ENCODE measurements at places on chromosomes 1 and 21.

DNA sequence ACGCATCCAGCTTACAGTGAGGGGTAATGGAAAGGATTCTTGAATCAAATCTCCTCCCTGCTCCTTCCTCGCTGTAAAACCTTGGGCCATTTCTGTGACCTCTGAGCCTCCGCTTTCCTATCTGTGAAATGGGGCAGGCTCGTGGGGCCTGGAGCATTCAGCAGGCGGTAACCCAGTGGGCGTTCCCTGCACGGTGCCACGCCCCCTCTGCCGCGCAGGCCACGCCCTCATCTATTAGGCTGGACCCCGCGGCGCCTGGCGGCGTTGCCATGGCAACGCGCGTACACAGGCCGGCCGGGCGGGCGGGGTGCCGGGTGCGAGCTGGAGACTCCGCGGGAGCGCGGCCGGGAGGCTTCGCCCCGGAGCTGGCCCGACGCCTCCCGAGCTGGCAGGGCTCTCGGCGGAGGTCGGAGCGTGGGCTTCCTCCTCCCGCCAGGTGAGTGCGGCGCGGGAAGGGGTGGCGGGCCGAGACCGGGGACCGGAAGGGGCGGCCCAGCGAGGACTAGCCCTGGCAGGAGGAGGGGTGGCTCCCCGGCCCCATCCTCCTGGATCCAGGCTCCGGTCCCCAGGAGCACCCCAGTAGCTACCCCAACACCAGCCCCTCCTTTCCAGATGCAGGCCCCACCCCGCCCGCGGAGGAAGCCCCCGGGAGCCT, at the start of gene FHAD1:
FHAD1 (plus strand) TSS at position 264 of the 655 bp plus-strand sequence. CDS start 4,562 bp downstream, outside the sequence.
- peak within 1 kb of the TSS; percentile 57 for H3K27ac ChIP-seq
- no peaks in the 10 kb centered on the region for H3K36me3 ChIP-seq
- peaks cover 22% of the 10 kb centered on the region for H3K4me1 ChIP-seq
- H3K4me3 ChIP-seq = peak within 1 kb of the TSS; percentile 72
- peaks cover 26% of the 10 kb centered on the region for H3K27me3 ChIP-seq

DNA sequence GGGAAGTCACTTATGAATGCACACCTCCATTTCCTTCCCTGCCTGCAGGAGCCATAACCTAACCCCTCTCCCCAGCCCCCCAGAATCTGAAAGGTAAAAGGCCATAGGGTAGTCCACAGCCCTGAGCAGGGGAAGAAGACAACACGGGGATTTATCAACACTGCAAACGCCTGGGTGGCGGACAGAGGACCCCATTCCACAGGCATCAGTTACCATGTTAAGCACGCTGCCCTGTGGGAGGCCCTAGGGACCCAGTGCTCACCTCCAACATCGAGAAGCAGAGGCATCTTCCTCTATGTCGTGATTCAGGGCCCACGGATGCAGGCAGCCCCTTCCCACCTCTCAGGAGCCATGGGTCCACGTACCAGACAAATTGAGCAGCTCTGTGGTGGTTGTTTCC, 523.8 kb downstream of the MATN1 start:
- H3K4me1 ChIP-seq = no peaks in the 10 kb centered on the region
- H3K27me3 ChIP-seq = peaks cover 38% of the 10 kb centered on the region

DNA sequence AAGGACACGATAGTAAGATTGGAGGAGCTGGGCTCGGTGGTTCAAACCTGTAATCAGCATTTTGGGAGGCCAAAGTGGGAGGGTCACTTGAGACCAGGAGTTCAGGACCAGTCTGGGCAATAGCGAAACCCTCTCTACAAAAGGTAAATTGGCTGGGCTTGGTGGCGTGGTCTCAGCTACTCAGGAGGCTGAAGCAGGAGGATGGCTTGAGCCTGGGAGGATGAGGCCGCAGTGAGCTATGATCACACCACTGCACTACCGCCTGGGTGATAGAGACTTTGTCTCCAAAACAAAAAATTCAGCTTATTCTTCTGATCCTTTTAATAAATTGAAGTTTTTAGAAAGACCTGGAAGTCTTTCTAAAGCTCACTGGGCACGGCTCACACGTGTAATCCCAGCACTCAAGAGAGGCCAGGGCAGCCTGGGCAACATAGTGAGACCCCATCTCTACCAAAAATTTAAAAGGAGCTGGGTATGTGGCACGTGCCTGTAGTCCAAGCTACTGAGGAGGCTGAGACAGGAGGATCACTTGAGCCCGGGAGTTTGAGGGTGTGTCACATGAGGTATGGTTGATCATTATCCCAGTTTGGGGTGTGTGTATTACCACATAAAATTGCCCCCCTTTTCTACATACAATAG, 15.3 kb downstream of the MASP2 start:
- no peaks in the 10 kb centered on the region for H3K4me1 ChIP-seq
- peaks cover 2% of the 10 kb centered on the region for H3K27me3 ChIP-seq
- DNase-seq = no peak
- H3K36me3 ChIP-seq = peaks cover 14% of the 10 kb centered on the region
- H3K4me3 ChIP-seq = no peak overlapping the region
- H3K27ac ChIP-seq = no peak overlapping the region

DNA sequence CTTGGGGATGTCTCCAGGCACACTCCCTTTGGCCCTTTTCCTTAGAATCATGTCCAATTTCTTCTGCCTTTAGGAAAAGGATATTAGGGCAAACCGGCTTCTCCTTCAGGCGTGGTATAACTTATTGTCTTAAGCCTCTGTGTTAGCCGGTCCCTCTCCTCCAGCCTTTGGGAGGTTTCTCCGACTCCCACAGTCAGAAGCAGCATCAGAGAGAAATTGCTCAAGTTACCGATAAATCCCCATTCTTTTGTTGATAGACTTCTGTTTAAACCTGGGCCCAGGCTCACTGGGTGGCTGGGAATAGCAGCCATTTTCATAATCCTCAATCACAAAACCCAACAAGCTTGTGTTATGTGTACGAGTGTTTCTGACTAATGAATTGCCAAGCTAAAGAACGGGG, 85.4 kb upstream of the KAZN start:
- no peaks in the 10 kb centered on the region for H3K4me1 ChIP-seq
- no peak overlapping the region for H3K4me3 ChIP-seq
- H3K27ac ChIP-seq = no peak overlapping the region
- H3K27me3 ChIP-seq = peaks cover 31% of the 10 kb centered on the region
- DNase-seq = no peak
- H3K36me3 ChIP-seq = no peaks in the 10 kb centered on the region

DNA sequence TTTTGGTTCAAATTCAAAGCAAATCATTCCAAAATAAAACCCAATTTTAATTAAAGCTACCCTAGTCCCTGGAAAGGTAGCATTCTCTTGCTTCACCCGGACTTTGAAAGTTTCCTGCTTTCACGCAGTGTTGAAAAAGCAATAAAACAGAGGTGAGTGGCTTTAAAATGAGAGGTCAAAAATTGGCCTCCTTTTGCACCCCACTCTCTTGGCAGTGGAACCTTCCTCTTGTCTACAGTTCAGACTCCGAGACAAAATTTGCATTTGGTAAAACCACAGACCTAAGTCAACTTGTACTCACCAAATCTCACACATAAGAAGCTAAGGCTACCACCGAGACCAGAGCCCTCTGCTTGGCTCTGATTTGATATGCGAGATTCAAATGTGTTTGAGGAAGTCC, 252.7 kb downstream of the TTLL7 start:
- DNase-seq = no peak
- peaks cover 19% of the 10 kb centered on the region for H3K4me1 ChIP-seq
- H3K36me3 ChIP-seq = no peaks in the 10 kb centered on the region
- H3K4me3 ChIP-seq = no peak overlapping the region

DNA sequence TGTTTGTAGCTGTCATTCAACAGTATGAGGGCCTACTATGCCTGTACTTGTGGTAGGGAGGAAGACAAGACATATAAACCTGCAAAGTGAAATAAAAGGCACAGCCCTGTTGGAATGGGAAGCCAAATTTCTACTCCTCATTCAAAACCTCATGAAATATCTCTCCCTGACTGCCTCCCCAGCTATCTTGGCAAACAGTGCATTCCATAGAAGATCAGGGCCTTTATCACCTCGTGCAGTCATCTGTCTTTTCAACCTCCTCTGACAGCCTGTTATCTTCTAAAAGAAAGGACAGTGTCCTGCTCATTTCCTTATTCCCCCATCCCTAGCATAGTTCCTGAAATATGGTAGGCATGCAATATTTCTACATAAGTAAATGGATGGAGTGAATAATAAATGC, 71.0 kb downstream of the SH3GLB1 start:
- H3K4me3 ChIP-seq = no peak overlapping the region
- H3K27ac ChIP-seq = no peak overlapping the region
- DNase-seq = no peak
- H3K27me3 ChIP-seq = peaks cover 33% of the 10 kb centered on the region
- H3K4me1 ChIP-seq = peaks cover 37% of the 10 kb centered on the region

DNA sequence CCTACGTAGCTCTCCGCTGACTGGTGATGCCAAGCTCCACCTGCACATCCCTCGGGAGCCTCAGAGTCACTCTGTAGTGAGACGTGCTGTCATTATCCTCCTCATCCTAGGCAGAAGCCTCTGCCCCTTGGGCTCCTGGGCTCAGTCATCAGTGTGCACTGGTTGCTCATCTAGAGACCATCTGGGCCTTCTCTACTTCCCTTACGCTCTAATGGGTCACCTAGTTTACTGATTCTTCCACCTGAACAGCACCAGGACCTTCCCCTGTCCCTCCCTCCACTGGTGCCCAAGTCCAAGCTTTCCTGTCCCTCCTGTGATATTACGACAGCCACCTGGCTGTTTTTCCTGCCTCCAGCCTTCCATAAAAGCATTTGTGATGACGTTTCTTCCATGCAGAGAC, 136.1 kb upstream of the ERRFI1 start:
- peaks cover 1% of the 10 kb centered on the region for H3K36me3 ChIP-seq
- no peaks in the 10 kb centered on the region for H3K27me3 ChIP-seq
- peaks cover 18% of the 10 kb centered on the region for H3K4me1 ChIP-seq
- no peak for DNase-seq
- peak overlapping the region; percentile 58 for H3K27ac ChIP-seq

DNA sequence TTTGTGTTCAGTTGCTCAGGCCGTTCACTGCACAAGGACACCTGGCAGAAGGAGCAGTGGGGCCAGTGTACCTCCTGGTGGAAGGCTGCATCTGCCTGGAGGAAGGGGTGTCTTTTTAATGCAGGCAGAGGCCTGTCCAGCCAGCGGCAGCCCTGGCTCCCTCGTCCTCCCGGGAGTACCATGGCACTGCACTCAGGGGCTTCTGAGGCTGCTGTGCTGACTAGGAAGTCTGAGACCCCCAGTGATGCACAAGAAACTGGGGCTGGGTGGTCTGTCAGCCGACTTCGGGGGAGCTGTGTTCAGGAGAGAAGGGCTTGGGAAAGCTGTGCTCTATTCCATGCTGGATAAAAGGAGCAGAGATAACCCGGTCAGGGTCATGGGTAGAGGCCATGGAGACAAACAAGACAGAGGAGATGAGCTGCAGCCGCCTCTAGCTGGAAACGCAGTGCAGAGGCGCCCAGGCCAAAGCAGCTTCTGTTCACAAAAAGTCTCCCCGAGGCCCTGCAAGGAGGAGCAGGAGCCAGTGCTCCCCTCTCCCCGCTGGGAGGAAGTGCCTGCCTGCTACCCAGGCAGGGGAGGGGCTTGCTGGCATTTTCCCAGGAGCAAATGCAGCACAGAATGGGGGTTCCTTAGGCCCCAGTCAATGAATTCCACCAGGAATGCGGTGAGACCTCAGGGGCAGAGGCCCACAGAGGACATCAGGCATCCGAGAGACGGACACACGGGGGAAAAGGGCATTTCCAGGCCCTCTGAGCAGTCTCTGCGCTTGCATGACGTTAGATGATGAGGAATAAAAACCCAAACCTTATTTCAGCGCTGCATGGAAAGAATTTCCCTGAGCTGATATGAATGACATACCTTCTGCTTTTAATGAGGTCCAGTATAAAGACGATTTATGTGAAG, 17.2 kb upstream of the C2CD2 start:
- no peaks in the 10 kb centered on the region for H3K36me3 ChIP-seq
- peaks cover 26% of the 10 kb centered on the region for H3K4me1 ChIP-seq

DNA sequence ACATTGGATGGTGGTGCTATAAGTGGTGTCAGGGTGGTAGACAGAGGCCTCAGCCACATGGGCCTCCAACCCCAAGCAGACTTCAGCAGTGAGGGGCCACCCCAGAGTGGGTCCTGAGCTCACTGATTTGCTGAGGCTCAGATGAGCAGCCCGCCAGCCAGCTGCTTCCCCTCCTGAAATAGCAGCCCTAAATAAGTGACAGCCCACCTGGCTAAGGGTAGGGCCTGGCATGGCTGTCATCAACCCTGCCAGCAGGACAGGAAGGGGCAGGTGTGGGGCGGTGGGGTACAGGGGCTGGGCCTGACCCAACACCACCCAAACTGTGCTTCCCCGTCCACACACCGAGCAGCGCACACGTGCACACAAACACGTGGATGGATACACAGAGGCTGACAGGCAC, 79.3 kb downstream of the GRIK3 start:
- no peak for DNase-seq
- no peak overlapping the region for H3K4me3 ChIP-seq
- H3K27me3 ChIP-seq = peaks cover 28% of the 10 kb centered on the region
- no peaks in the 10 kb centered on the region for H3K4me1 ChIP-seq

GRCh38 chr1:205719762-205720161, 30.2 kb downstream of the NUCKS1 start:
- no peak overlapping the region for H3K27ac ChIP-seq
- no peak for DNase-seq
- no peak overlapping the region for H3K4me3 ChIP-seq
- peaks cover 51% of the 10 kb centered on the region for H3K36me3 ChIP-seq

DNA sequence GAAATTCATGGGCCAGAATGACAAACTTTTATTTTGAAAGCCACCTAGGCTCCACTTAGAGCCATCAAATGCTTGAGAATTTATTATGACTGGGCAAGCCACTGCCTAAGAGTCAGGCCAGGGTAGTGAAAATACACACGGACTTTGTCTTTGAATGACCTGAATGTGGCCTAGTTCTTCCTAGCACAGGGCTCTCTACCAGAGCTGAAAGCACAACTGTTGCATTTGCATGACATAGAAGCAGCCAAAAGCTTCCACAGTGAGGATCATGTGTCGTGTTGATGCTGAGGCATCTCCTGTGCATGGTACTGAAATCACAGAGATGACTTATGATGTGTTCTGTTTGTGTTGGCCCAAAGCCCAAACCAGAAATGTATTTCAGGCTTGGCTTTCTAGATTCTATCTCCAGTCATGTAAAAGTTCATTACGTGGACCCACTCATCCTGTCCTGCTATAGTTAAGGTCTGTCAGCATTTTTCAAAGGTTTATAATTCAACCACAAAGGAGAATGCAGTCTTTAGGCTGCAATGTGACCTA, 164.0 kb upstream of the UBE2U start:
- peak; percentile 76 for DNase-seq
- peak overlapping the region; percentile 97 for H3K27ac ChIP-seq
- H3K36me3 ChIP-seq = peaks cover 17% of the 10 kb centered on the region
- H3K27me3 ChIP-seq = no peaks in the 10 kb centered on the region
- peaks cover 77% of the 10 kb centered on the region for H3K4me1 ChIP-seq

- H3K4me1 ChIP-seq = peaks cover 9% of the 10 kb centered on the region
- DNase-seq = no peak
- no peaks in the 10 kb centered on the region for H3K36me3 ChIP-seq
- no peaks in the 10 kb centered on the region for H3K27me3 ChIP-seq
These were observed 725.5 kb upstream of the CHRM3 start for GRCh38 chr1:238660849-238661248.

GRCh38 chr21:46063227-46063626, 34.7 kb upstream of the COL6A2 start:
- peaks cover 21% of the 10 kb centered on the region for H3K4me1 ChIP-seq
- peak; percentile 4 for DNase-seq
- H3K36me3 ChIP-seq = no peaks in the 10 kb centered on the region
- peaks cover 11% of the 10 kb centered on the region for H3K27me3 ChIP-seq
- no peak overlapping the region for H3K27ac ChIP-seq
- H3K4me3 ChIP-seq = no peak overlapping the region

Measured in mesothelial cell of epicardium (in vitro differentiated cells).